Osteocyte (in vitro differentiated cells): ENCODE measurements at places on chromosomes 7 and 10. TPM values are rescaled to one million over a fixed set of nuclear protein-coding genes. Genes with fewer than 3 reads are reported as not detected.

The SPAG6 gene
- not detected in 2 replicates for total RNA-seq

The TMUB1 gene
- total RNA-seq: 26.1 and 30.0 TPM in 2 replicates

The NT5C2 gene
- total RNA-seq: 64.0 and 68.2 TPM in 2 replicates

The KNDC1 gene
- total RNA-seq: not detected in 2 replicates

GRCh38 chr7:39184391-39184790 is 206.7 kb downstream of the POU6F2 start:
- H3K36me3 ChIP-seq: no peaks in the 10 kb centered on the region
- H3K27me3 ChIP-seq: peaks cover 5% of the 10 kb centered on the region
- DNase-seq: no peak

GRCh38 chr7:83946801-83947200 is 247.8 kb downstream of the SEMA3A start:
- no peaks in the 10 kb centered on the region for H3K27me3 ChIP-seq
- H3K4me3 ChIP-seq: no peak overlapping the region
- DNase-seq: no peak

DNA sequence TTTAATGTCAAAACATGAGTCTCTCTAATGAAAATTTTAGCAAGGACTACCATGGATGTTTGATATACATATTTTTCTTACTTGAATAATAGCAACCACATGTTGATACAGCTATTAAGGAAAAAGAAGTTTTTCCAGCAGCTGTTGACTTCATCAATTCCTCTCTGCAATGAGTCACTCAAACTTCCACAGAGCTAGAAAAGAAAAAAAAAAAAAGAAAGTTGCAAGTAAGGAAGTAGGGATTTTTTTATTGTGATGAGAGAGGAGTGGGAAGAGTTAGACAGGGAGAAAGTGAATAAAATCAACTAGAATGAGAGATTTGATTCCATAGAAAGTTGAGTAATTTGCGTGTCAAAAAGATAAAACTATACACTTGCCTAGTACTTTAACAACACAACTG is 46.2 kb downstream of the CAV1 start:
- H3K36me3 ChIP-seq: no peaks in the 10 kb centered on the region
- DNase-seq: no peak
- H3K4me3 ChIP-seq: peak overlapping the region; percentile 38
- H3K27ac ChIP-seq: peak overlapping the region; percentile 85

DNA sequence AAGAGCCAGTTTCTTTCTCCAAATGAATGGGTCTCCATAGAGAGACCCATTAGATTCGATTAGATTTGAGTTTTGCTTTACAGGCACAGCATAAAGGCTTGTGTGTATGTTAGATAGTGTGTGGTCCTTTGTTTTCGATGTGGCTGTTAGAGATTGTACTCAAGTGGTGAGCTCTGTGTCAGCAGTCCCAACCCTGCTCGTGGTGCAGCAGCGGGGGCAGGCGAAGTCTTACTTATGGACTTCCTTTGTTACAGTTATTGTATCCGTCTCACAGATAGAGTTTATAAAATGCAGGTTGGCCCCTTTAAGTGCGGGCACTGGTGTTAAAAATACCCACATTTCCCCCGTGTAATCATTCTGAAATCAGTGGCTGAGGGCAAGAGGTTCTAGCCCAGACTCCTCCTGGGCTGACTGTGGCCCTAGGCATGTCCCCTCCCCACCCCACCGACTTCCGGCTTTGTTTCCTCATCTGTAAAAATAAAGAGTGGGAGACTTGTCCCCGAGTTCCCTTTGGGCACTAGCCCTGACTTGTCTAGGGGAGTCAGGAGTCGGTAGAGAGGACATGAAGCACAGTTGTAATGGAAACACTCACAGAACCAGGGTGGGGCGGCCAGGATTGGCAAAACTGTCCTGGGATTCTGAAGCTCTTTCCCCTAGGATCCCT is 28.6 kb downstream of the MTURN start:
- peaks cover 3% of the 10 kb centered on the region for H3K36me3 ChIP-seq
- peak overlapping the region; percentile 69 for H3K27ac ChIP-seq
- no peaks in the 10 kb centered on the region for H3K27me3 ChIP-seq
- no peak for DNase-seq

GRCh38 chr10:21712975-21713374 is 178.9 kb downstream of the MLLT10 start:
- H3K27me3 ChIP-seq: no peaks in the 10 kb centered on the region
- peaks cover 13% of the 10 kb centered on the region for H3K4me1 ChIP-seq
- no peak for DNase-seq
- H3K4me3 ChIP-seq: no peak overlapping the region
- peaks cover 29% of the 10 kb centered on the region for H3K36me3 ChIP-seq
- no peak overlapping the region for H3K27ac ChIP-seq

DNA sequence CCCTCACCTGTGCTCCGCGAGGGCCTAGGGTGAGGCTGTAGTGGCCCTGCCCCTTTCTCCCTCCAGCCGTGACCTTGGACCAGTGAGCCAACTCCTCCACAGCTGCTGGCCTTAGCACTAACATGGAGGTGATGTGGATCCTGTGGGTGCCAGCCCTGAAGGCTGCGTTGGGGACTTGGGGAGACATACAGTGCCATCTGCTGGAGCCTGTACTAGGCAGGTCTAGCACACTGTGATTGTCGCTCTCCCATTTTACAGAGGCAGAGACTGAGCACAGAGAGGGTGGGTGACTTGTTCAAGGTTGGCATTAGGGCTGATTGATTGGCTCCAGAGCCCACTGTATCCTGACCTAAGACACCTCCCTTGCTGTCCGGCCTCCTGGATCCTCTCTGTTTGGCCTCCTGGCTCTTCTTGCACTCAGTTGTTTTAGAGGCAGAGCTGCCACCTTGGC is 37.6 kb downstream of the PRF1 start:
- H3K27me3 ChIP-seq: no peaks in the 10 kb centered on the region
- DNase-seq: no peak
- H3K4me3 ChIP-seq: no peak overlapping the region
- peak overlapping the region; percentile 38 for H3K27ac ChIP-seq

GRCh38 chr10:119539359-119539825 is 3.1 kb downstream of the RGS10 start:
- H3K4me1 ChIP-seq: peaks cover 38% of the 10 kb centered on the region
- DNase-seq: no peak
- no peaks in the 10 kb centered on the region for H3K36me3 ChIP-seq
